Spinal cord (tissue), 10 donors: ENCODE measurements at places on chromosomes 2 and 18. TPM values are rescaled to one million over a fixed set of nuclear protein-coding genes. Genes with fewer than 3 reads are reported as not detected.

- DNase-seq, result no peak
Observed at GRCh38 chr18:40917056-40917455, 1038.0 kb upstream of the PIK3C3 start.

Gene CAMKMT
- polyA plus RNA-seq, result 16.6 TPM

GRCh38 chr2:11499081-11499743 lies 33.3 kb upstream of the E2F6 start:
- no peak for DNase-seq

DNA sequence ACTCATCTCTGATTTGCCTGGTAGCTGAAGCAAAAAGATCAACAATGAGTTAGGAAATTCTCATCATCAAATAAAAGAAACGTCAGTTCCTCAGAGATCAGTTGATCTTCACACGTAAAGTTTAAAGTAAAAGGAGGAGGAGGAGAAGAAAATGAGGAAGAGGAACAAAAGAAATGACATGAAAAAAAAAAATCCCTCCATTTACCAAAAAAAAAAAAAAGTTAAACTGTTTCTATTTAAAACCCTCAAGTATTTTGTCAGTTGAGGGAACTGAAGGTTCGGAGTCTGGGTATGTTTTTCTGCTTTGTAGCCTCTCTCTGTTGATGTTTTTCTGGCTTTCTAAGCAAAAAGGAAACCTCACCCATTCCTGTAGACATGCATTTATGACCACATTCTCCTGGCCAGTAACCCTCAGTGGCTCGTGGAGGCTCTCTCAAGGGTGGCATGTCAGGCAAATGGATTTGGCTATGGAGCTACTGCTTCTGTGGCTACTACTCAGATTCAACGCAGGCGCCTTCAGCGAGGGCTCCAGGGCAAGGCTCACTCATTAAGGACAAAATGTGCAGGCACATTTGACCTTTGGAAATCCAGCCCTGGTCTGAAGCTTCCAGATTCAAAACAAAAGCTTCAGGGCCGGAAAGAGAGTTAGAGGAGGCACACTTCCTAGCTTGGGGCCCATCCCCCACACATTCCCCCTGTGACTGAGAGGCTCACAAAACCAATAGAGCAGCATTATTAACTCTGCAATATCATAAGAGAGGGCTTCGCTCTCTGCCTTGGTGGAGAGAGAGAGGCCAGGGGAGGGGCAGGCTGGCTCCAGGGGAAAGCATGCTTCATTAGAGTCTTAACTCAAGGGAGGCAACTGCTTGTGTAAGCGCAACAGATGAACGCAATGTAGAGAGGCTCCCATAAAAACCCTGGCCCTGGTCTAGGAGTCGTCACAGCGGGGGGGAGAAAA lies 22.3 kb downstream of the KLF7 start:
- DNase-seq, result no peak

DNA sequence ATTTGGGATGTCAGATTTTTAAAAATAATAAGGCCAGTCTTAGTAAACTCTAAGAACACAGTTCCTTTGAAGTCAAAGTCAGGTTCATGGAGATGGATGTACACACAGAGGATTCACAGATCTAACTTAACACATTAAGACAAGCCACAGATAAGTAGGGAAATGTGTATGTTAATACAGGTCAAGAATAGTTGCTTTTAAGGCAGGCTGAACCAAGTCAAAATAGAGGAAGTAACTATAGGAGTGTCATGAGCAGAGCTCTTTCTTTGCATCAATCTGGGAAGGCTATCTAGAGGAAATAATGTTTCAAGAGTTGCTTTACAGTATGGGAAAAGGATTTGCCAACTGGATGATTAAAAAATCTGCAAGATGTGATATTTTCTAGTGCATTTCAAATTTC lies 128.0 kb upstream of the FBXO11 start:
- no peak for DNase-seq

Gene LRRC30
- polyA plus RNA-seq, result not detected

Gene EPHA4
- polyA plus RNA-seq, result 54.5 TPM

Gene POTEJ
- polyA plus RNA-seq, result not detected

- DNase-seq, result peak; percentile 58
Observed at GRCh38 chr18:11327391-11328009, 178.1 kb upstream of the PIEZO2 start.

GRCh38 chr18:33107511-33107910 lies 333.0 kb downstream of the CCDC178 start:
- DNase-seq, result no peak

GRCh38 chr2:226002438-226002837 lies 602.9 kb downstream of the NYAP2 start:
- no peak for DNase-seq

Gene SERPINB3
- polyA plus RNA-seq, result not detected

DNA sequence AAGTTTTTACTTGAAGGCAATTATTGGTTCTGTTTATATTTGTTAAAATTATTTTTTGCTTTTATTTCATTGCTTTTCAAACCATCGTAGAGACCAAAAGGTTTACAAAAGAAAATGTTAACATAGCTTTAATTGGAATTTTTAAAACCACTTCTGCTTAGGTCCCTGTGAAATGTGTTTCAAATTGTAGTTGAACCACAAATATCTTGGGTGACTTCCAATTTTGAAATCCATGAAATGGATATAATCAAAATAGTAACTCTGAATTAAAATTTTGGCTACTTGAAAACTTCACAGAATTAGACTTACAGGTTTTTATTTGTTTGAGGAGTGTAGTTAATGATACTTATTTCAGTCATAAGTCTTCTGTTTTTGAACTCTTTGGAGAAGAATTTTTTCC lies 3.1 kb upstream of the SPAG16 start:
- no peak for DNase-seq

- DNase-seq, result no peak
Observed at GRCh38 chr18:48669991-48670750, 131.3 kb downstream of the CTIF start.

DNA sequence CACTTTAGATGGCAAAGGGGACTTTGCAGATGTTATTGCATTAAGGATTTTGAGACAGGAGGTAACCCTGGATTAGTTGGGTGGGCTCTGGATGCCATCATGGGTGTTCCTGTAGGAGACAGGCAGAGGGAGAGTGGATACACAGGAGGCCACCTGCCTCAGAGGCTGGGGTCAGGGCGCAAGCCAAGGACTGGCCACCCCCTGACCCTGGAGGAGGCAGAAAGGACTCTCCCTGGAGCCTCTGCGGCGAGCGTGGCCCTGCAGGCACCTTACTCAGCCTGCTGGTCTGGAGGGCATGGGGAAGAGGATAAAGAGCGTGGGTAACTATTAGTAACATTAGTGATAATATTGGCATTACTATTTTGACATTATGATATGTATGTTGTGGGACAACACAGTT lies 21.6 kb upstream of the OTOS start:
- no peak for DNase-seq

GRCh38 chr2:9807555-9808305 lies 35.5 kb upstream of the TAF1B start:
- no peak for DNase-seq

- no peak for DNase-seq
Observed at GRCh38 chr2:111697560-111697959, 186.4 kb downstream of the ANAPC1 start.

- no peak for DNase-seq
Observed at GRCh38 chr2:171956135-171956825, 34.0 kb downstream of the HAT1 start.

DNA sequence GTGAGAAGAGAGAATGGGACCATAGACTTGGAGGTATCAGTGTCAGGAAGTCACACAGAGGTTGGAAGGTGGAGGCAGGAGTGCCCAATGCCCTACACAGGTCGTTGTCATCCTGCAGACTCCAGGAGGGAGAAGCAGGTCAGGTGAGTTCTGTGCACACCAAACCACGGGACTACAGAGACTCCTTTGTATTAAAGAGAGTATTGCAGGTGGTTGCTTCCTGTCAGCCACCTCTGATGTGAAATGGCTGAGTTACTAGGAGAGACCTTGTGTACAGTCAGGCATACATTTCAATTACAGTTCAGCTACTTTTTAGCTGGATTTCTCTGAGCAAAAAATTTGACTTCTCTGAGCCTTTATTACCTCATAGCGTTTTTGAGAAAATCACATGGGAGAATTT lies 51.6 kb downstream of the SPP2 start:
- DNase-seq, result no peak

- no peak for DNase-seq
Observed at GRCh38 chr2:2738276-2738675, 407.2 kb upstream of the MYT1L start.

DNA sequence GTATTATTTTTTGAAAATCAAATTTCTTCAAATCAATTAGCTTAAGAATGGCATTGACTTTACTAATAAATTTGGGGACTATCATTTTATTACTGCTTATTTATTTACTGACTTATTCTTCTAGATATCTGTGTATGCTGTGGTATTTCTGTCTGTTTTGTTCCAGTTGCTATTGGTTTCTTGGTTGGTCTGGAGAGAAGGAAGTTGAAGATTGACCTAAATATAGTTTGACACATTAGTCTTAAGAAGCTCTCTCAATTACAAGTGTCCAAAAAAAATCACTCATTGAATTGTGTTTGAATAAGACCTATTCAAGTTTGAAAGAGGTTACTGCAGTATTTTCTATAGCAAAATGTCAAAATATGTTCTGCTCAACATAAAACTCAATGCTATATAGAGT lies 153.3 kb upstream of the KYNU start:
- no peak for DNase-seq
